ENCODE measurements at places on chromosomes 1 and 21.

DNA sequence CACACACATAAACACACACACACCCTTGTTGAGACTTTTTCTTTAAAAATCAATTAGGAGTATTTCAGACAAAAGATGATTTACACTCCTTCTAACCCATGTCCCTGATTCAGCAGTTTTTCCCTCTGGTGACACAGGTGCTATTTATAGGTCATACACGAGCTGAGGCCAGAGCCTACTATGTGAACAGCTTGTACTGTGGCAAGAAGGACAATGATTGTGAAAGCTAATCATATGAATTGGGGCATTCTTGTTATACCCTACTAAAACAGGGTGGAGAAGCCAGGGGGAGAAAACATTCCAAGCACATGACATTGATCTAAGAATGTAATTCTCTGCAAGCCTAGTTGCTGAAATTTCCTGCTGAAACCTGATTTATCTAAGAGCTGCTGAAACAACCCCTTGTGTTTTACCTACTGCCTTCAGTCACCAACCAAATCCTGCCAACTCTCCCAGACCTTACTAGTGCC is 60.3 kb downstream of the XCL1 start:
- no peak for DNase-seq

DNA sequence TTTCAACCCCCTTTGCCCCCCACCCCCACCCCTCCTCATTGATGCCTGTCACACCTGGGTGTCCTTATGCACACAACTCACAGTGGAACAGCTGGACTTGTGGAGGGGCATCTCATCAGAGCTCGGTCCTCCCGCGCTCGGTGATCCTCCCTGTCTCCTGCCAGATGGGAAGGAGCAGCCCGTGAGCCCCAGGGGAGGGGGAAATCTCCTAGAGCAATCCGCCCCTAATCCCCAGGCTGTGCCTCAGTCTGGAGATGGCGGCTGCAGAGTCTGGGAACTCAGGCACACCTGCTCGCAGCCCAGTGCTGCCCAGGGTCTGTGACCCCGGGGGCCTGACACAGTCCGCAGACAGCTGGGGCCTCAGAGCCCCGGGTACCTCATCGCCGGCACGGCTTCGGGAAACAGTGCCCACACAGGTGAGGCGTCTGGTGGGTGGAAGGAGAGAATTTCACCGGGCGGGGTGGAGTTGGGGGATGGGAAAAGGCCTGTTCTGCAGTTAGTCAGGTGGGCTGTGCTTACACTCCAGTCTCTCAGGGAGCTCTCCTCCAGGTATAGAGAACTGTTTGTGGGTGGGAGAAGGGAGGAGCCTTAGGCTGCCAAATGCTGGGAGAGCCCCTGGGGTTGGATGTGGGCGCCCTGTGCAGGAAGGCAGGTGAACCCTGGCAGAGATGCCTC is 29.3 kb downstream of the TMCC2 start:
- DNase-seq: peak; percentile 14

DNA sequence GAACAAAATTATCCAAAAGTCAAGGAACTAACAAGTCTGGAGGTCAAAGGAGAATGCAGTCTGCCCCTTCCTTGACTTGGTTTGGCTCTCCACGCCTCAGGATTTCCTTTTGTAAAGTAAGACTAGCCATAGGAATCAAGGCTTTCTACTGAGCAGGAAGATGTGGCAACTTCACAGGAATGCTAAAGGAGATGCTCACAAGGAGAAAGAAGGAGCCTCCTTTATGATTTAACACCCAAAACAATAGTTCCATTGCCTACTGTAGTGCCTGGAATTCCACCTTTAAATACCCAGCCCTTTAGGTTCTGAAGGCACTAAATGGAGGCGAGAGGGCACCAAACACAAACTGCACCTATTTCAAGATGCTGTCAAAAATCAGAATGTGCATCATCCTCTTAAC is 176.3 kb upstream of the NFIA start:
- DNase-seq: no peak

GRCh38 chr21:32203877-32204480 is 74.9 kb downstream of the MIS18A start:
- no peak for DNase-seq

DNA sequence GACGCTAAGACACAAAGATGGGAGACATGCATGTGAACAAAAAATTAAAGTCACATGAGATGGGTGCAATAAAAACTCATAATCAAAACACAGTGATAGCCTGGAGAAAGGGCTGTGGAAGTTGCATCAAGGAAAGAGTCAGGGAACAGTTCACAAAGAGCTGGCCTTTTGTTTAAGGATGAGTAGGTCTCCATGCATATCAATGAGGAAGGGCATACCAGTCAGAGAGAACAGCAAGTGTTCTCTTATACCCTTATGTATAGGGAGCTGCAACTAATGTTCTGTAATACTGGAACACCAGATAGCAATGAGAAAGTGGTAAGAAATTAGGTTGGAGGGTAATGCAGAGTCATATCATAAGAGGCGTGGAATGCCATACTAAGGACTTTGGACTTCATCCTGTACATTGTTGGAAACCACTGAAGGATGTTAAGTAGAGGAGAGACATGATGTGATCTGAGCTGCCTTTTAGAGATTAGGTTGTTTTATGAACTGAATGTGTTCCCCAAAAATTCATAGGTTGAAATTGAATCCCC is 46.7 kb upstream of the SAMD13 start:
- no peak for DNase-seq

DNA sequence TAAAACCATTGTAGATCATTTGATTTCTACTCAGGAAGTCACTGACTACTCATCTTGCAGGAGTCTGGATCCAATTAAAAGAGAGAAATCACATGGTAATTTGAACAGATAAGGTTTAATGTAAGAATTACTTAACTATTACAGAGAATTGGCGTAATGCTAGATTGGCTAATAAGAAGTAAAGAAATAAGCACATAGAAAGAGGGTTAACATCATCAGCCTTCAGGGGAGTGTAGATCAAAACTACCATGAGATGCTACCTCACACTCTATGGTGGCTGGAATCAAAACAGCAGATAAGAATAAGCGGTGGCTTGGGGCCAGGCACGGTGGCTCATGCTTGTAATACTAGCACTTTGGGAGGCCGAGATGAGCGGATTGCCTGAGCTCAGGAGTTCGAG is 11.7 kb downstream of the ST3GAL3 start:
- no peak for DNase-seq

GRCh38 chr1:24276791-24277190 is 42.4 kb upstream of the GRHL3 start:
- no peak for DNase-seq

- DNase-seq: no peak
Observed at GRCh38 chr21:29581393-29581792, 282.7 kb downstream of the BACH1 start.

GRCh38 chr1:37997256-37998088 is 7.7 kb upstream of the SF3A3 start:
- DNase-seq: no peak

DNA sequence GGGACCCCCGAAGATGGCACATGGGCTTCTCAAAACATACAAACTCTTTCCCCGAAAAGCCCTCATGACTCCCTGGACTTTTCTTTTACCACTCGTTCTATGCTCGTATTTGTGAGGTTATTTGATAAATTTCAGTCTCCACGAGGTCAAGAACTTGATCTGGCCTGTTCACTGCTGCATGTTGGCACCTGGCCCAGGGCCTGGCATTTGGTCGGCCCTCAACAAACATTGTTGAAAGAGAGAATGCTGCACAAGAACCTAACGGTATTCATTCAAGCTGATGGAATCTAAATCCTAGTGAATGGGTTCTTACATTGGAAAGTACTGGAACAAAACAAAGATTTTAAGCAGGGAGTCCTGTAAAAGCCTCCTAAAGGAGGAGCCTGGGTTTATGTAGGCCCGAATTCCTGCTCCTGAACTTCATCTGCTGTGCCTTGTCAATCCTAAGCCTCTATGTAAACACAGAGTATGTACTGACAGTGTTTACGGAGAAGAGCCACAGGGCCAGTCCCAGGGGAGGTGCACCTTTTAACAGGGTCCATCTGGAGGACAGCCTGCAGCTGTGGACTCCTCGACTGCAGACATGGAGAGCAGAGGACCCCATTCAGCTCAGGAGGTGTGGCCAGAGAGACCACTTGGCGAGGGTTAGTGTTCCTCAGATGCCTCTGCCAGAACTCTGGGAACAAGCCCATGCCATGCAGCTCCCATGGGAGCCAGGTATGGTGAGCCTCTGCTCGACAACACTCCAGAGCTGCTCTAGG is 46.9 kb downstream of the L1TD1 start:
- DNase-seq: no peak

- DNase-seq: peak; percentile 34
Observed at GRCh38 chr21:45975020-45975666, 6.4 kb upstream of the COL6A1 start.

DNA sequence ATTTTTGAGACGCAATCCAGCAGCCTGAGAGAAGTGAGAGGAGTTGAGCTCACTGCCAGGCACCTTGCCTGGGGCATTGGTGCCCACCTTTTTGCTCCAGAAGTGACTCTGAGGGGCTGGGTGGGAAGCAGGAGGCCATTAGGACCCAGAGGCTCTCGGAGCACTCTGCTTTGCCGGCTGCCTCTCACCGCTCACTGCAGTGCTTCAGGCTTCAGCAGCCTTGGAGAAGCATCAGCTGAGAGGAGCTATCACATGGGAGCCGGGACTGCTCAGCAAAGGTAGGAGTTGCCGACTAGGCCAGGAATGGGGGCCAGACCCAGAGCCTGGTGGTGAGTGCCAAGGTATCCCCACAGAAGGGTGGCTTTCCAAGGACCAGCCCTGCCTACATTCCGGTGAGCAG is at the start of gene GPR61:
Gene GPR61 (plus strand): TSS at position 197 of the 400 bp plus-strand sequence. CDS start 3,151 bp downstream, outside the sequence.
- DNase-seq: no peak

GRCh38 chr1:228420968-228421826 is 4.5 kb upstream of the TRIM17 start:
- DNase-seq: no peak

- DNase-seq: no peak
Observed at GRCh38 chr1:200670242-200671118, 773 bp upstream of the DDX59 start.

GRCh38 chr1:54218883-54219687 is 19.1 kb downstream of the MRPL37 start:
- DNase-seq: no peak

DNA sequence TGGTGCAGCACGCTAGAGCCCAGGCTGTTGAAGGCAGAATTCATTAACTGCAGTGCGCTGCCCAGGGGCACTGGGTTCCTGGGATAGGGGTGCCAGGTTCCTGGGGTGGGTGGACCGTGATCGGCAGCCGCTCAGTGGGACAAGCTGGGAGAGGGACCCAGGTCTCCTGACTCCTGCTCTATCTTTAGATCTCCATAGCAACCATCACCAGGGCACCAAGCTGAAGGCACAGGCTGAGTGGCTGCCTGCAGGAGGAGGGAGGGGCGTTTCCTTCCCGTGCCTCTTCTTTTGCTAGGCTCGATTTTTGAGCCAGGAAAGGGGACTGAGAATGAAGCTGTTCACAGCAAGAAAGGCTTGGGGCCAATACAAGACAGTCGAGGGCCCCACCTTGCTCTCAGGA is 20.9 kb upstream of the CDCP2 start:
- no peak for DNase-seq

GRCh38 chr1:53415432-53415831 is 43.8 kb upstream of the DMRTB1 start:
- DNase-seq: no peak

DNA sequence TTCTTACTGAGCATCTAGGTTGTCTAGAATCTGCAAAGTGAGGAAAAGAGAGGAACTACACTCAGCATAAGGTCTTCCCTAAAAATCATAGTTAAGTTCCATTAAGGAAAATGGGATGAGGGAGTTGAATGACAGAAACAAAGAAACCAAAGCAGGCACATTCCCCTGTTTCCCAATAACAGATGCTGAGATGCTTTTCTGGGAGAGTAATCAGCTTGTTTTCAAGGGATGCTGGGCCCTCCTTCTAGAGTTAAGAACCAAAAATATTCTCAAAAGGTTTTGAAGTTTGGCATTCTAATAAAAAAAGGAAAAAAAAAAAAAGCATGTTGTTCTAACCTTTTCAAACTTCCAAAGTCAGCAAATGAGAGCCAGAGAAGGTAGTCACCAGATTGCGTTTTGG is 105.2 kb upstream of the ZNF648 start:
- no peak for DNase-seq

GRCh38 chr1:200041337-200042118 is 14.0 kb downstream of the NR5A2 start:
- DNase-seq: peak; percentile 41

DNA sequence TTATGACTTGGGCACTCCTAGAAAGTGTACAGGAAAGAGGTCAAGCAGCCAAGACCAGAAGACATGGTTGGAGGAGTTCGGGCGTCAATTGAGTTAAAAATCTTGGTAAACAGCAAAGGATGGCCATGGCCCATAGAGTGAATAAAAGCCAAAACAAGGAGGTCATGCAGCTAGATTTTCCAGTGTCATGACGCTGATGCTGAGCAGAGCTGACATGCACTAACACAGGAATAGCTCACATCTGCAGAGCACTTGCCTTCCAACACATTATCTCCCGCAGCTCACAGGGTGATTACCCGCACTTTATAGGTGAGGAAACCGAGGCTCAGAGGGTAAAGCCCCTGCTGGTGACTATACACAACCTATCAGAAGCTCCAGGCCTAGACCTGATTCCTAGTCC is 49.7 kb downstream of the TRABD2B start:
- no peak for DNase-seq

DNA sequence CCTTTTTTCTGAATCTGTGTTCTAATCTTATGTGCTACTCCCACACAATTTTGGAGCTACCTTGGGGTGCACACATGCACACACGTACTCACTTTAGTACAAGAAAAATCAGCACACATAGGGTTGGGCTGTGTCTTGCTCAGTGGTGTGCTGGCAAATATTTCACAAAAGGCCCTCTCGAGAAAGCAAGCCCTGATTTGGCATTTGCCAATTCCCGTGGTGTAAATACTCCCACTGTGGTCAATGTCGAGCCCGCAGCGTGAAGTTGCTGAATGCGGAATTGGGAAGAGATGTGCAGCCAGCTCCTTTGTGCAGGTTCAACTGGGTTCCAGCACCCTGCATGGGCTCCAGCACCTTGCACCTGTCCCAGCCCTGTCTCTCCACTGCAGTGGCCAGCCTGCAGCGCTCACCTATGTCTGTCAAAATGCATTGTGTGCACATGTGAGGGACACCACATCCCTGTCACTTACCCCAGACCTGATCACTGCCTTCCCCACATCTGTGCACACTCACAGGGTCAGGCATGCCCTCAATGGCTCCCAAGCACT is 78.4 kb upstream of the WNT4 start:
- no peak for DNase-seq

GRCh38 chr1:47298025-47298699 is 15.8 kb downstream of the STIL start:
- DNase-seq: no peak
